ENCODE measurements at places on chromosomes 7 and 10.

- DNase-seq = no peak
These were observed 209.4 kb downstream of the LRMDA start for GRCh38 chr10:75640803-75641202.

GRCh38 chr10:30062582-30062981 is 3.2 kb upstream of the JCAD start:
- no peak for DNase-seq

GRCh38 chr7:13217768-13218167 is 530.3 kb downstream of the ARL4A start:
- no peak for DNase-seq

DNA sequence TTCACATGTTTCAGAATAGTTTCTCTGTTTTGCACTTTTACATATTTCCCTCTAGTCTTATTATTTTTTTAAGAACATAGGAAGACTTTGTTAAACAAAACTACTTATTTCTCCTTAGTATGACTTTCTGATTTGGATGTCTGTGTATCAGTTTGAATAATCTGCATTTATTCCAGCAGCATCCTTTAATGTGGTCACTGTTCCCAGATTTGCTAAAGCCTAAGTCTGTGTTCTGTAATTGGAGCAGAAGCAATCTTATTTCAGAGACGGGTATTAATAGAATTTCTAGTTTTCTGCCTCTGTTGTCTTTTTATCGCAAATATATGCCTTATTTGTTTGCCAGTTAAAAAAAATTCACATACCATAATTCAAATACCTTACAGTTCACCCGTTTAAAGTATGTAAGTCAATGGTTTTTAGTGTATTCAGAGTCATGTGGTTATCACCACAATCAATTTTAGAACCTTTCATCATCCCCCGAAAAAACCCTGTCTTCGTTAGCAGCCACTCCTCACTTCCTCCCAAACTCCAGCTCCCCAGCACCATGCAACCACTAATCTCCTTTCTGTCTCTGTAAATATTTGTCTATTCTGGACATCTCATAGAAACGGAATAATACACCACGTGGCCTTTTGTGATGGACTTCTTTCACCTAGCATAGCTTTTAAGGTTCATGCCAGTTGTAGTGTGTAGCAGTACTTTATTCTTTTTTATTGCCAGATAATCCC is 58.7 kb downstream of the INPP5F start:
- DNase-seq = no peak

- no peak for DNase-seq
These were observed 51.9 kb upstream of the NPVF start for GRCh38 chr7:25280181-25280580.
